Suppressor macrophage treated with lipopolysaccharide for 1 hour (primary cell): ENCODE measurements at places on chromosomes 11 and 22.

- no peak for DNase-seq
Measured at GRCh38 chr11:11217289-11217928, 135.6 kb downstream of the CSNK2A3 start.

- no peak for DNase-seq
Measured at GRCh38 chr22:50530580-50530876, 716 bp upstream of the TYMP start.

DNA sequence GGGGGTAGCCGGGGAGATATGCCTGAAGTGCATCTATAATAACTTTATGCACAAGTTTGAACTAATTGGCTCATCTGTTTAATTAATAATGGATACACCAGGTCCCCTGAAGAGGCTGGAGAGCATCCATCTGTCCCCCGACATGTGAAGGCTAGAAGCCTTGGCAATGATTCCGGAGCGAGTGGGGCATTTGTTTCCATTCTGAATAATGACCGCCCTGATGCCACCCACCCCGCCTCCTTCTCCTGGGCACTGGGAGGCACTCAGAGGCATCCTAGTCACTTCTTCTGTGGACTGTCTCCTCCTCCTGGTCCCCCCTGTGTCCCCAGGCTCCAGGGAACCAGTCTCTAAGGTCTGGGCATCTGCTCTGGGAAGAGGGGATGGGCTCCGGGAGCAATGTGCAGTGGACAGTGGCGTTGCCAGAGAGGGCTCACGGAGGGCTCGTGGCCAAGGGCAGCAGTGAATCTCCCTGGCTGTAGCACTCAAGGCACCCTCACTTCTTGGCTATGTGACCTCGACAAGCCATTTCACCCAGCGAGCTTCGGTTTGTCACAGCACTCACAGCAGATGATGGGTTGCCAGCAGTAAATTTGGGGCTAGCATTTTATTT is 64.7 kb downstream of the TSPAN18 start:
- no peak for DNase-seq

GRCh38 chr22:18119409-18120110 is 9.0 kb downstream of the TUBA8 start:
- peak; percentile 71 for DNase-seq

DNA sequence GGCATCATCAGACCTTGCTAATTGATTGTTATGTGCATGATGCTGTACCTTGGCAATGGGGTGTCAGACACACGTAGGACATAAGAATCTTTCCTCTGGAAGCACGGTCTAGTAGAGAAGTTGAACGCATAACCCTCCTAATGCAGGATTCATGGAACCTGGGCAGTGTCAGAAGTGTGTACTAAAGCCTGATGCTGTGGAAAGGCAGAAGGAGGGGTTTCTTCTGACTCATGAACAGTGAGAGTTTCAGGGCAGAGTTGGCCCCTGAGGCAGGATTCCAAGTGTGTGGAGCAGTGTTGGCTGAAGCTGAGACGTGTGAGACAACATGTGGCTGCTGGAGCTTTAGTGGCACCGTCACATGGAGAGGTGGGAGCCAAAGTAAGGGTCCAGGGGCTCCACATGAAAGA is 3.5 kb downstream of the PANX1 start:
- peak; percentile 26 for DNase-seq

DNA sequence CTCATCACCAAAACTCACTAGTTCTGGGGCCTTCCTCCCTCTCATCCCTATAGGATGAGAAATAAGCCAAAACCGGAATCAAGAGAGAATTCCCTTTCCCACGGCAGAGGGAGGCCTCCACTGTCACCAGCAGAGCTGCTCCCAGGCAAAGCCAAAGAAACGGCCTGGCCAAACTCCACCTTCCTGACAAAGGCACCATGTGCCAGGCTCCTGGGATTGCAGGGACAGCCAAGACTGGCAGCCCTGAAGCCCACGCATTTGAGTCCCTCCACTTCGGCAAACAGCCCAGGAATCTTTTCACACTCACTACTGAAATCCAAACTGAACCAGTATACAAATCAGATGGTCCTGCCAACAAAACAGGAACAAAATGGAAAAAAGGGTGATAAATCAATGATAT is 6.1 kb downstream of the SMCO4 start:
- no peak for DNase-seq

DNA sequence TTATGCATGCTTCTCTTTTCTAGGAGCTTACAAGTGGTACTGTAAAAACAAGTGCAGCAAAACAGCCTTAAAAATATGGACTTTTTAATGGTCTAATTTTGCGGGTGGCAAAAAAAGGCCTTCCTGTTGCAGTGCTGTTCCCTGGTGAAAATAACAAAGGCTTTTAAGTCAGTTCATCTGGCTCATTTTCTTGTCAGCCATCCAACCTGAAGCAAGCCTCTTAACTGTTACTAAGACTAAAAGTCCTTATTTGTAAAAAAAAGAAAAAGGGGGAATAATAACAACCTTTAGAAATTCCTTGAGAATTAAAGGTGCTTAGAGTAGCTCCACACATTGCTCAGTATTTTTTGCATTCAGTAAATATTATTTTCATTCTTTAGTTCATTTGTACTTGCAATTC is 200.5 kb upstream of the CHORDC1 start:
- DNase-seq = no peak
